Activated T-cell treated with anti-CD3 and anti-CD28 coated beads, Interleukin-2, amount 50 U/mL, for 72 hours (primary cell): ENCODE measurements at places on chromosomes 1 and 21. TPM values are rescaled to one million over a fixed set of nuclear protein-coding genes. Genes with fewer than 3 reads are reported as not detected.

DNA sequence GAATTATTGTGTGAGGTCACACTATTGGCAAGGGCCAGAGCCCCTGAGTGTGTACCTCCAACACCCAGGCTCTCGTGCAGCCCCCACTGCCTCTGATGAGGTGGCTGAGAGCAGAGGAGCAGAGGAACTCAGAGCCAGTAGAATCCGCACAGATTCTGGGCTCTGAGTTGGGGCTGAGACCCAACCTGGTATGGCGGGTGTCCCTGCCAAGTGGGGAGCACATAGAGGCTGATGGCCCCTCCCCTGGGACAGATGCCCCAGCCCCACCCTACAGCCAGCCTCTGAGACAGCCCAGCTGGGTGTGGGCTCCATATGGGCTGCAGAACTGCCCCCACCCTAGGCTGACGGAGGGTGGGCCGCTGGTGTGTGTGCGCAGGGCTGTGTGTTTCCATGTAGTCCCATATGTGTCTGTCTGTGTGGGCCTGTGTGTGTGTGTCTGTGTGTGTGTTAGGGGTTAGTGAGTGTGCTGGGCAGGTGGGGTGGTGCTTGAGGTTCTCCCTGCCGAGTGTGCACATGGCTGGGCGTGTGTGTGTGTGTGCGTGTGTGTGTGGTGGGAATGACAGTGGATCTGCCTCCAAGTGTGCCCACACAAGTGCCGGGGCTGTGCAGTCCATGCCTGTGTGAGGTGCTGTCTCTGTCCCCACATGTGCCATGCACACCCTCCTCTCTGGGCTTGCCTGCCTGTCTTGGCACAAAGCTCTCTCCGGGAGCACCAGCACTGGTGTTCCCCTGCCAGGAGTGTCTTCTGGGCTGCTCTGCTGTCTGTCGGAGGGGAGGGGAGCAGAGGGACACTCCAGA is 24.4 kb downstream of the FOXO6 start:
- DNase-seq = no peak

DNA sequence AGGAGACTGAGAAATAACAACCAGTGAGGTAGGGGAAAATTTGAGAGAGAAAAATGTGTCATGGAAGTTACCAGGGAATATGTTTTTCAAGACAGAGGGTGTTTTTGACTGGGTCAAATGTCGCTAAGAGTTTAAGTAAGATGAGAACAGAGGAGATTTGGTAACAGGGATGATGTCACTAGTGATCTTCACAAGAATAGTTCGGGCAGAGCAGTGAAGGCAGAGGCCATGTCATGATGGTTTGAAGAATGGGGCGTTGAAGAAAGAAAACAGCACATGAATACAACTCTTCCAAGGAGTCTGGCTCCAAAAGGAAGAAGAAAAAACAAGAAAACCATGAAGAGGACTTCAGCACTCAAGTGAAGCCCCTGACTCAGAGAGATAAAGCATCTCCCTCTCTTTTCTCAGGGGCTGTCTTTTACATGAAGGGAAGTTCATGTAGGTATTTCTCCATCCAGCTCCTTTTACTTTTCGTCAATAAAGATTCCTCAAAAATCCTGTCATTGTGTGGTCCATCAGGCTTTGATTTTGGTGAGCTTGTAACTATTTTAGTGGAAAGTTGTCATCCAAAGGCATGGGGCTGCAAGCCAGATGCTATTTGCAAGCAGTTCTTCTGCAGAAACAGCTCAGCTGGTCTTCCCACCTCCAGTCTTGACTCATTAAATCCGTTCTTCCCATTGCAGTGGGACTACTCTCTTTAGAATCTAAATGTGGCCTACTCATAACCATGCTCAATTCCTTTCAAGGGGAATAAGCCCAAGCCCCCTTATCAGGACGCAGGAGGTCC is 397.3 kb downstream of the LMX1A start:
- no peak for DNase-seq

GRCh38 chr1:214958486-214958885 is 124.1 kb upstream of the KCNK2 start:
- DNase-seq = no peak

DNA sequence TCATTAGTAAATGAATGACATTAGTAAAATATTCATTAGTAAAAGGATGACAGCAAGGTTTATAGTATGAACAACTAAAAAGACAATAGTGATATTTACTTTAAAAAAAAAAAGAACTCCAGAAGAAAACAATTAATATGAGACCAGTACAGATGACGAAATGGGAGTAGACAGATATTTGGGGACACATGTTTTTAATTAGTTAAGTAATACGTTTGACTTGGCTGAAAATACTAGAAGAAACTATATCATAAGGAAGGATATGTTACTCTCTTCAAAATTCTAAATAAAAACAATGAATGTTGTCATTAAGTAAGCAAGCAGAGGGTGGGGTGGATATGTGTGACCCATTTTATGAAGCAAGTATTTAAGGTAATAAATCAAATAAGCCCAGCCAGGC is 61.9 kb downstream of the GPATCH2 start:
- DNase-seq = no peak

Gene RNF186
- total RNA-seq = not detected

DNA sequence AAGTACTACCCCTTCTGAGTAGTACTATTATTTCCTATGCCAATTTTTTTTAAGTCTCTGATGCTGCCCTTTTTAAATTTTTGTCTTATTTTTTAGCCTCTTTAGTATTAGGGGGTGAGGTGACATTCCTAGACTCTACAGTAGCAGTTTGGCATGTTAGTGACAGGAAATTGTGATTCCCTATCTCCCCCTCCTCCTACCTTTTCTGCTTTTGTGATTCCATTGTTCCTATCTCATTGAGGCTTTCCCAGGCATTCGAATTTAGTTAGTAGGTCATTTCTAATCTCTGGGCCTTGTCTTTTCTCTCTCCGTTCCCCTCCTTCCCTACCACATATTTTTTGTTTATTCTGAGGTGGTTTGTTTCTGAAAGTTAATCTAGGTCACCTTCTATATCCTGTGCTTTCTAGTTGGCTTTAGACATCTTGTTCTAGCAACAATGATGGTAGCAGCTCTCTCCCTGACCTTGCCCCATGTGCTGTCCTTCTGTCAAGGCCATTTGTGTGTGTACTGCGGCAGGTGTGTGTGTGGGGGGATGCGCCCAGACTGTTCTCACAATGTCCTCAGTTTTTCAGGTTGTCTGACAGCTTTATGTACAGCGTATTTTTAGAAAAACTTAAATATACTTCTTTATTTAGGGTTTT is 21.5 kb downstream of the SEMA6C start:
- no peak for DNase-seq

DNA sequence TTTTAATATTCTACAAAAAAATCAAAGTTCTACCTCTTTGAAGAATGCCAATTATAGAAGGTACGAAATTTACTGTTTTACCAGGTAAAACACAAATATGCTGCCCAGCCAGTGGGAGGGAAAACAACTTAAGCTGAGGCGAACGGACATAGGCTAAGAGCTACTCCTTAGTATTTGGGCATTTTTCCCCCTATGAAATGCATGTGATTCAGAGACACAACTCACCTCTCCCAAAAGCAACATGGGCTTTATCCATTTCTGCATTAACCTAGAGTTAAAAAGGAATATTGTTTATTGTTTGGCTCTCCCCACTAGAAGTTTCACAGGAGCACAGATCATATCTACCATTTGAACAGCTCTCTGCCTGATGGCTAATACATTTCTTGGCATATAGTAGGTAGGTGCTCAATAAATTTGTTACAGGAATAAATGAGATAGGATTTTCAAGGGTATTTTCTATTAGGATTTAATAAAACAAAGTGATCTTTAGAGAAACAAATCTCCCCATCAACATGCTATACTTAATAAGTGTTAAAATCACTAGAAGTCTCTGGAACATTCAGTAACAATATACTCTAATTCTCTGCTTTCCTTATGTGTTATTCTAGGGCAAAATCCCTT is 2.4 kb upstream of the SORT1 start:
- DNase-seq = no peak

GRCh38 chr1:54403808-54404261 is 2.4 kb downstream of the SSBP3 start:
- DNase-seq = peak; percentile 27

DNA sequence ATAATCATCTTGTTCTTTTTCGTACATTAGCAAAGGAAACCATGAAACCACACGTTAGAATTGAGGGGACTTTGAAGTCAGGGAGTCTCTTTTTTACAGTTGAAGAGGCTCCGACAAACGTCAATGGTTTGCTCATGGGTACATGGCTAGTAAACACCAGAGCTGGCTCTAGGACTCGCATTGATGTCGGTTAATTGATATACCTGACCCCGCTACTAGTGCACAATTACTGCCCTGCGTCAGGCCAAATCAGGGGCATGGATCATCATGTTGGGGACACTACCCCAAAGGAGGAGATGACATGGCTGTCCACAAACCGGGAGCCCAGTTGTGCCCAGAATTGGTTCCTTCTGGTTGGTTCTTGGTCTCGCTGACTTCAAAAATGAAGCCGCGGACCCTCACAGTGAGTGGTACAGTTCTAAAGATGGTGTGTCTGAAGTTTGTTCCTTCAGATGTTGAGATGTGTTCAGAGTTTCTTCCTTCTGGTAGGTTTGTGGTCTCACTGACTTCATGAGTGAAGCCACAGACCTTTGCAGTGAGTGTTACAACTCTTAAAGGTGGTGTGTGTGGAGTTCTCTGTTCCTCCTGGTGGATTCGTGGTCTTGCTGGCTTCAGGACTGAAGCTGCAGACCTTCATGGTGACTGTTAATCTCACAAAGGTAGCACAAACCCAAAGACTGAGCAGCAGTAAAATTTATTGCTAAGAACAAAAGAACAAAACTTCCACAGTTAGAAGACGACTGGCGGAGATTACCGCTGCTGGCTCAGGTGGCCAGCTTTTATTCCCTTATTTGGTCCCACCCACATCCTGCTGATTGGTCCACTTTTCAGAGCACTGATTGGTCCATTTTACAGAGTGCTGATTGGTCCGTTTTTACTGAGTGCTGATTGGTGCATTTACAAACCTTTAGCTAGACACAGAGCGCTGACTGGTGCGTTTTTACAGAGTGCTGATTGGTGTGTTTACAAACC is 126.9 kb upstream of the ERRFI1 start:
- peak; percentile 66 for DNase-seq

Gene DIPK1A
- total RNA-seq = 9.3 TPM

Gene LIN28A
- total RNA-seq = not detected

GRCh38 chr1:15219280-15220023 is 27.6 kb upstream of the FHAD1 start:
- DNase-seq = no peak

DNA sequence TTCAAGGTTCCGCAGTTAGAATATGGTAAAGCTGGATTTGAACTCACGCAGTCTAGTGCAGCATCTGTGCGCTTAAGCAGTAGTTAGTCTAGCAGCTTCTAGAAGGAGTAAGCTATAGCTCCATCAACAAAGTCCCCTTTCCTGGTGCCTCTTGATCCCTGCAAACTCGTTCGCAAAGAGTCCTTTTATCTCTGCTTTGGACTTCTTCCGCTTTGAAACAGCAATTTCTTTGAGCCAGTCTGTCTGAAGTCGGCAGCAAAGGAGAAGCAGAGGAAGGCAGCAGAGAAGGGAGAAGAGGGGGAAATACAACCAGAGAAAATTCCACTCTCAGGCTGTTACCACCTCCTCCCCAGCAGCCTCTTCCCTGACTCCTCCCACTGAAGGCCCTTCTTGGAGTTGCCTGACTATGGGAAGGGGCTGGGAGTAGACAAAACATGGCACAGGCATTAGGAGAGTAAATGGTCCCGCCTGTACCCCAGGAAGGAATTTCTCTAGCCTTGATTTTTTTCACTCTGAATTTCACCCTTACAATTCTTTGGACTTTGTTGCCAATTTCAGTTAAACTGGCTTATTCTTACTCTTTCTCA is 25.9 kb downstream of the HSD3B2 start:
- DNase-seq = no peak

Gene TEKT2
- 0.37 TPM for total RNA-seq

Gene IL24
- total RNA-seq = 5.2 TPM

Gene DMBX1
- total RNA-seq = 0.37 TPM

DNA sequence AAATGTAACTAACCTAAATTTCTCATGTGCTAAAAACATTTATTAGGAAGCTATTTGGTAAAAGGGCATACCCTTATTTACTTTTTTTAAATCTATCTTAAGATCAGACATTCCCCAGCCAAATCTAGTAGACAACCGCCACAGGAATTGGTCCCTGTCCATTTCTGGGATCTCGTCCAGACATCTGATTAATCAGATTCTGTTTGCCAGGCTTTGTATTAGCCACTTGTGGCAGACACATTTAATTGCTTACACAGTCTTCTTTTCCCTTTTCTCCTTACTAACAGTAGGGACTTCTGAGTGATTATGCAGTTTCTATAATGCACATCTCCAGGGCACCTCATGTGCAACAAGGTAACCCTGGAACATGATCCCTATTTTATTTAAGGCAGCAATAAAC is 449.0 kb upstream of the RGS18 start:
- no peak for DNase-seq

DNA sequence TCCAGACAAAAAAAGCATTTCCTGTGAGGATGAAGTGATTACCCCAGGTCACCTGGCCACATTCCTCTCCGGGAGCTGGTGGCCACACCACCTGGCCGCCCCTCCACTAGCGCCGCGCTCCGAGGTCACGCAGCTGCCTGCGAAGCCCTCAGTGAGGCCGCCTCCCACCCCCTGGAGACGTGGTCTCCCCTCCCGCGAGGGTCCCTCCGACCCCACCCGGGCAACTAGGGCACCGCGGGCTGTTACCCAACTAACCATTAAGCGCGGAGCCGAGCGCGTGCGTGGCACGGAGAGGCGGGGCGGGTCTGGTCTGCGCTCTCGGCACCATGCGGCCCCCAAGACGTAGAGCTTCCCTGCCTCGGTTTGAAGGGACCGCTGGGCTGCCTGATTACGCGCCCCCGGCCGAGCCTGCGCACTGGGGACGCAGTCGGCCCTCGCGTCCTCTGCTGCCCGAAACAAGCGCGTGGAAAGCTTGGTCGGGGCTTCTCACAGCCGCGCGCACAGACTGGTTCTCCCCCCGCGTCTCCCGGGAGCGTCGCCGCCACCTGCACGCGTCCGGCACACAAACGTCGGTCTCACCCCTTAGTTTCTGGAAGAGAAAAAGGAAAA is 106.5 kb downstream of the SLC16A1 start:
- DNase-seq = no peak

Gene FALEC
- total RNA-seq = 0.79 TPM

DNA sequence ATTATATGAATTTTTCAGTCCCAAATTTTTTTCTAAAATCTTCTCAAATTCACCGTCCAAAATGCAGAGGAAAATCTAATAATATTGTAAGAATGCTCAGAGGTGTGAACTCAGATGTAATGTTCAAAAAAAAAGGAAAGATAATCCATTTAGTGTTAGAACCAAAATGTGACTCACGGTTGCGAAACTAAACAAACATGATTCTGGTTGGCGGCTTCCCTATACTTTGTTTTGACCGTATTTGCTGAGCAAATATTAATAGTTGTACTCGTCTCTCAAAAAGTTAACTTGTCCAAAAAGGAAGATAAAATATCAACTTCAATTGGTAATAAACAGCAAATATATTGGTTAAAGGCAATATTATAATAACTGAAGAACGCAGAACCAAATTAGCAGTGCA is 34.4 kb downstream of the ZSWIM5 start:
- no peak for DNase-seq

- DNase-seq = no peak
Measured at GRCh38 chr1:40361201-40361600, 12.3 kb upstream of the SMAP2 start.

- no peak for DNase-seq
Measured at GRCh38 chr1:212341090-212341489, 55.9 kb downstream of the PPP2R5A start.

Gene ISG15
- 197 TPM for total RNA-seq

- no peak for DNase-seq
Measured at GRCh38 chr1:194698908-194699318, 1512.5 kb upstream of the B3GALT2 start.

GRCh38 chr1:203103216-203103615 is 17.4 kb upstream of the MYOG start:
- DNase-seq = no peak

- no peak for DNase-seq
Measured at GRCh38 chr1:211339631-211340041, 13.0 kb downstream of the TRAF5 start.
